ENCODE measurements at places on chromosomes 5 and 9.

GRCh38 chr9:109451311-109452025 lies 46.6 kb downstream of the PTPN3 start:
- no peak for DNase-seq

DNA sequence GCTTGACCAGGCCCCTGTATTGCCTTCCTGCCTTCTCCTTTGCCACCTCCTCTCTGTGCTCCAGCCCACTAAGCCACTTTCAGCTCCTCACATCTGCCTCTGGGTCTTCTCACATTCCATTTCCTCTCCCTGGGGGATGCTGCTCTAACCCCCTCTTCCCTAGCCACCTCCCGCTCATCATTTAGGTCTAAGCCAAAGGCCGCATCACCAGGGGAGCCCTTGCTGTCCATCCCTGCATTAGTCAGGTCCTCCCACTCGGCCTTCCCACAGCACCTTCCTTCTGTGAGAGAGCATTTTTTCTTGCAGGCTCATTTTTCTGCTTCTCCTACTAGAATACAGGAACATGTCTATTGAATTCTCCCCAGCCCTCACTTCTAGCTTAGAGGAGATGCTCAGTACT lies 72.6 kb upstream of the GALNT10 start:
- DNase-seq = no peak

DNA sequence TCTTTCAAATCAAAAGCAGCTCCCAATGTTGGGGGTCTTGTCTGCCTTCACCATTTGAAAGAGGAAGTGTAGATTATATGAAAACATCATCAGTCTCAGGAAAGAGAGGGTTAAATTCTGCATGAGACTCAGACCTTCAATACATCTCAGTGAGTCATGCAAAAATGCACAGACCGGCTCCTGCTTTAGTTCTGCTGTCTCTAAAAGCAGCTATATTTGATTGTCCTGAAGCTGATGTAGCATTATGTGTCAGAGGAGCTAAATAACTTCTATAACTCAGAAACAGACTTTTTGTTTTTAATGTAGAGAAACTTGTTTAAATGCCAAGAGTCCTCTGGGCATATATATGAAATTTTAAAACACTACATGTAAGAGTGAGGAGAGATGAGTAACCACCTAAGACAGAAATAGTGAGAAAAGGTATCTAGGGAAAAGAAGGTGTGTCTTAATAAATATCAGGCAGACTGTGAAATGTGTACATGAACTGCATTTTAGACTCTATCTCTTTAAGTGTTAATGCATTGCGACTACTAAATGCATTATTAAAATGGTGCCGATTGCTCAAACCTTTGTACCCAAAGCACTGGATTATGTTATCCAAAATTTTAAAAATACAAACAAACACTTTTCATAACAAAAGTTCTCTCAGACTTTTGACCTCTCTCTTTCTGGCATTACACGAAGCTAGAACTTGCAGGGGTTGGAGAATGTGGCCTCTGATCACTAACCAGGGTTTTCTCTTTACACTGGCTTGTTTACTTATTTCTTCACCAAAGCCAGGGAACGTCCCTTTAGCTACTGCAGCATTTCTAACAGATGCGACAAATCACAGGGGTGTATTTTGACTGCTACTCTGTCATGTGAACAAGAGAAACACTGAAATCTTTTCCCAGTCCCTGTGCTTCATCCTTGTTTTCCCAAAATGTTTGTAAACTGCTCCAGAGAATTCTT lies 302.3 kb downstream of the ARL15 start:
- DNase-seq = no peak

GRCh38 chr9:22008384-22008716 lies 755 bp downstream of the CDKN2B start:
- DNase-seq = no peak

GRCh38 chr5:135465391-135466122 lies 13.4 kb upstream of the TIFAB start:
- DNase-seq = no peak

- no peak for DNase-seq
These were observed 176.6 kb downstream of the ZNF462 start for GRCh38 chr9:107039542-107039941.

DNA sequence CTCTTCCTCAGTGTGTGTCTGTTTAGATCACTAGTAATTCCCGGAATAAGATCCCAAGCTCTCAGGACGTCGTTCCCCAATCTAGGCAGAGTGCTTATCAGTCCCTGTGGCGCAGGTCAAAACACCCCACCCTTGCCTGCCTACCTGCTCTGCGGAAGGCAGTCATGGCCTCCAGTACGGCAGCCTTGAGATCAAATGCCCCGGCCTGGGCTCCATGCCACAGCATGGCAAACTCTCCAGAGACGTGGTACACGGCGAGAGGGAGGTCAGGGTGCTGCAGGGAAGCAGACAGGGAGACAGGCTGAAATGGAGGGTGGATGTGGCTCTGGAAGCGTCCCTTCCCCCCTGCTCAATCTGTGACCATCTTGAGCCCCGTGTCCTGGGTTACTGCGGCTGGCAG lies 12.0 kb upstream of the HDHD3 start:
- DNase-seq = no peak
